ENCODE measurements at places on chromosomes 1 and 21.

GRCh38 chr1:118077331-118078045 is 107.5 kb downstream of the SPAG17 start:
- no peak for DNase-seq

DNA sequence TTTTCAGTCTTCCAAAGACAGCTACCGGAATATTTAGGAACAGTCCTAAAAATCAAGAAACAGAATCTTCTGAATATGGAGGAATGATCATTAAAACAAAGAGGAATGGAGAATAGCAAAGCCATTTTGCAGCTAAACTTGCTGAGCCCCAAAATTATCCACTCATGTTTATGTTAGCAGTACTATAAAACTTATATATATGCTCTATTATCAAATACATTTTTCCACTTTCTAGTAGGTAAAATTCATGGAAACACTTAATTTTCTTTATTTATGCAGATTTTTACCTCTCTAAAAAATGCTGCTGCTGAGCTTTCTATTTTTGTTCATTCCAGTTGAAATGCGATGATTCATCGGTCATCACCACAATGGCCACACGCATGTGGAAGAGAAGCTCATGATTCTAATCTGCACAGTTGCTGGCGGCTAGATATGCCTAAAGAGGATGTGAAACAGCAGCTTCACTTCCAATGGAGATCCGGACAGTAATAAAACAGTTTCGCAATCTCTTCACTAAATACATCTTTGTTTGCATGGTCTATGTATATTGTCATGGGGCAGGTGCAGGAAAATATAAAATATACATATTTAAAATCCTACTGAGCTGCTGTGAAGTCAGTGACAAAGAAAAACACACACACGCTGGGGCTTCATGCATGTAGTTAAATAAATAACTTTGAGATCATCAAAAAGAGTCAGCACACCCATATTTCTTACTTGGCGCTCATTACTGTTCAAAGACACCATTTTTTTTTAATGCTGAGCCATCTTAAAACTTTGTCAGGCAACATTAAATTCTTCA is 292.2 kb downstream of the SMYD3 start:
- DNase-seq, result no peak

DNA sequence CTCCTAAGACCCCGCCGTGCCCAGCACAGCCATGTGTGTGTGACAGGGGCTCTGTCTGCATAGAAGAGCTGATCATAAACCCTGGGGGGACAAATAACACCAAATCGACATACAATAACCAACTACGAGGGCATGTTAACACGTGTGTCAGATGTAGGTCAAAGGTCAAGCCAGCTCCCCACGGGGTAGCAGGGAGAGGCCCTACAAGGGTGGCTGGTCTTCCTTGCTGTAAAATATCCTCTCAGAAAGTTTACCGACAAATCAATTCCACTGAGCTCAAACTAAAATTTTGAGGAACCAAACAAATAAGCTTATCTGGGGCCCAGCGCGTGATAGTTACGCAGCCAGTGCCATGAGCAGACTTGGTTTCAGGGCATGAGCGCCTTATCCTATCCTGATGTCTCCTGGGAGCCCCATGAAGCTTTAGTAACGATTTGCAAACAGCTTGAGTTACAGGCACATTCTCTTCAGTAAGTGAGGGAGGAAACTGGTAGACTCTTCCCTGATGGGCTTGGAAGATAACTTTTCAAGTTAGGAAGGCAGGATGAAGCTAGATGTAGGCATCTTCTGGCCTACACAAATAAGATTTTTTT is 2.7 kb upstream of the TMPRSS3 start:
- DNase-seq, result no peak

GRCh38 chr1:83100133-83100532 is 898.8 kb downstream of the TTLL7 start:
- no peak for DNase-seq

- DNase-seq, result no peak
Observed at GRCh38 chr1:57017200-57017599, 51.4 kb upstream of the C8B start.

DNA sequence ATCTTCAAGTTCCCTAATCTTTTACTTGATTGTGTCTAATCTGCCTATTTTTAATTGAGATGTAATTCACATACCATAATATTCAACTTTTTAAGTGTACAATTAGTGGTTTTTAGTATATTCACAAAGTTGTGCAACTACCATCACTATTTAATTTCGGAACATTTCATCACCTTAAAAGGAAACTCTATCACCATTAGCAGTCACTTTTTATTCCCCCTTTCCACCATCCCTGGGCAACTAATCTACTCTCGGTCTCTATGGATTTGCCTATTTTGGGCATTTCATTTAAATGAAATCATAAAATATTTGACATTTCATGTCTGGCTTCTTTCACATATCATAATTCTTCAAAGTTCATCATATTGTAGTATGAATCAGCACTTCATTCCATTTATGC is 30.6 kb upstream of the HYI start:
- no peak for DNase-seq
